ENCODE measurements at places on chromosomes 7 and 10.

DNA sequence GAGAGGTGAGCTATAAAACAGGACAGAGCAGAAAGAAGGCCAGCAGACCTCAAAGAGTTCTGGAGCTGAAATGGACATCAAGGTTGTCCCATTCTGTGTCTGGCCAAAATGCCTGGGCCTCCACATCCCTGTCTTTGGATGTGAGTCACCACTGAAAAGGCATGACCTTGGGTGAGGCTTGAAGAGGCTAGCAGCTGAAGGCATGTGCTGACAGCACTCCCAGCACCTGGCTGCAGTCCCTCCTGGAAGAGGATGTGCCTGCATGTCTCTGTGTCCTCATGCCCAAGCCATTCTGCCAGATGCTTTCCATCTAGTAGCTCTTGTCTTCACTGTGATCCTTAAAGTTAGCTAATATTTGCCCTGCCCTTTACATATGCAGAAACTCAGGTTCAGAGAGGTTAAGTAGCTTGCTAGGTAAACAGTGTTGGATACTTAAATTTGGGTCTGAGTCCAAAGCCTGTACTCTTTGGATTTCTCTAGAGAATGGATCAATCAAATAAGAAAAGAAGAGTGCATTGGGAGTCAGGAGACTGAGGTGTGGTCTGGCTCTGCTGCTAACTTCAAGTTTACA, 35.8 kb downstream of the HECW1 start:
- no peak for DNase-seq

GRCh38 chr10:46541017-46541661, 15.3 kb downstream of the GPRIN2 start:
- peak; percentile 89 for DNase-seq

GRCh38 chr7:131948434-131949053, 392.1 kb upstream of the PODXL start:
- no peak for DNase-seq

DNA sequence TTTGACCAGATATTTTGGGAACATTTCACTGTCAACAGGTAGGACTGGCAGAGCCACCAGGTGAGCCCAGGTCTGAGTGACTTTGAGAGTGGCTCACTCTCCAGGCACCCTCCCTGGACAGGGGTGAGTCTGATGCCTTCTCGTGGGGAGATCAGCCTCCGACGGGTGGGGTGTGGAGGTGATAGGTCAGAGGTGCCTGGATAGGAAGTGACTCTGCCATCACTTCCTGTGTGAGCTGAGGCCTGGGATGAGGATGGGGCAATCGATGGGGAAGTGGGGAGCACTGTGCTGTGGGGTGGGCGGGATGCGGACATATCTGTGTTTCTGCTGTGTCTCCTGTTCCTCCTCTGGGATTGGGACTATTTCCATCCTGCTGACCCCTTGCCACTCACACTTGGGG, 34.6 kb downstream of the IFT22 start:
- no peak for DNase-seq

DNA sequence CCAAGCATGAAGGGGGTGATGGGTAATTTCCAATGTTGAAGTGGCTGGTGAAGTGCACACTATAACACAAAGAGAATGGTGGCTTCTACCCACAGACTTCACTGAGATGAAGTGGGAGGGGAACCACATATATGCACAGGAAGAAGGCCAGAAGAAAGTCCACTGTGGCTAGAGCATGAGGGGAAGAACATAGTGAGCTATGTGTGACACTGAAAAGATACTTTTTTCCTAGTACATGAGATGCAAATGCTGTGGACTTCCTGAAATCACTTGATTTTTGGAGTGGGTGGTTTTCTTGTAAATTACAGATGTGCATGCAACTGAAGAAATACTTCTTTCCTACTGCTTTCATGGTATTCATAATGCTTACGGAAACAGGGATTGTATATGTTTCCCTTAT, 115.6 kb upstream of the PHYHIPL start:
- DNase-seq: no peak

- DNase-seq: no peak
Measured at GRCh38 chr7:68547181-68547580, 1051.1 kb upstream of the AUTS2 start.

- DNase-seq: no peak
Measured at GRCh38 chr10:8325024-8325980, 270.8 kb downstream of the GATA3 start.

Data from upper lobe of left lung (tissue), 6 donors.